ENCODE measurements at places on chromosomes 13 and 19. TPM values are rescaled to one million over a fixed set of nuclear protein-coding genes. Genes with fewer than 3 reads are reported as not detected.

GRCh38 chr19:16213076-16213475, 15.4 kb downstream of the AP1M1 start:
- DNase-seq: no peak

DNA sequence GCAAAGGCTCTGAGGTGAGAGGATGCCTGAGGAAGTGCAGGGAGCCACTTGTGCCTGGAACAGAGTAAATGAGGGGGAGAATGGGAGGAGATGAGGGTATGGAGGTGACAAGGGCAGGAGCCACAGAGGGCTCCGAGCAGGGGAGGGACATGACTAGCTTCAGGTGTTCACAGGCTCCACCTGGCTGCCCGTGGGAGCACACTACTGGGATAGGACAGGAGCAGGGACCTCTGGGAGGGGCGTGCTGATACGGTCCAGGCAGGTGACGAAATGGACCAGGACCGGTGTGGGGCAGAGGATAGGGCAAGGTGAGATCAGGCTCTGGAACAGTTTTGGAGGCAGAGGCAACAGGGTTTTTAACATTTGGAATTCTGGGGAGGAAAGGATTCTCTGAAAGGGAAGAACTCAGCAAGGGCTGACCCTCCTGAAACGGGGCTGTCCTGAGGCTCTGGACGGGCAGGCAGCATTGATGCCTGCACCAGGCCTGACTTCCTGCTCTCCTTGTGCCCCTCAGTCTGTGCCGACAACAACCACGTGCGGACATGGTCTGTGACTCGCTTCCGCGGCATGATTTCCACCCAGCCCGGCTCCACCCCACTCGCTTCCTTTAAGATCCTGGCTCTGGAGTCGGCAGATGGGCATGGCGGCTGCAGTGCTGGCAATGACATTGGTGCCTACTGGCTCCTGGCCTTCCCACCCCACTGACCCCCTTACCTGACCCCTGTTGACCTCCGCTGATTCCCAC, 11.6 kb downstream of the SHKBP1 start:
- no peak for DNase-seq

- no peak for DNase-seq
These were observed 22.3 kb downstream of the ZSWIM9 start for GRCh38 chr19:48192750-48193149.

DNA sequence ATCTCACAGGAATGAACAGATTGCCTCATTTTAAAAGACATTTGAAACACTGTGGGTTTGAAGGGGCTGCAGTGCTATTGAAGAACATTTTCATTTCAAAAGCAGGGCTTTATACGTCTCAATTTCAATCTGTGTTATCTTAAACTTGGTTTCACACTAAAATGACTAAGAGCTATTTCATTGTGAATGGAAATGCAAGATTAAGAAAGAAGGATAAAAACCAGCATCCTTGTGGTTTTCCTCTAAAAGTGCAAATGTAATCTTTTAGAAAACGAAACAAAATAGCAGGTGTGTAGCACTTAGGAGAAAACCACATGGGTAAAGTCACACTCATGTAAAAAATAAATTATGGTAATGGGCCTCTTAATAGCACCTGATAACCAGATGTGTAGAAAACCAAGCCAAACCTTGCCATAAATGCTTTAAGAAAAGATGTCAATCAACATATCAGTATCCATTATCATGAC, 397.7 kb downstream of the GPC6 start:
- DNase-seq: no peak

DNA sequence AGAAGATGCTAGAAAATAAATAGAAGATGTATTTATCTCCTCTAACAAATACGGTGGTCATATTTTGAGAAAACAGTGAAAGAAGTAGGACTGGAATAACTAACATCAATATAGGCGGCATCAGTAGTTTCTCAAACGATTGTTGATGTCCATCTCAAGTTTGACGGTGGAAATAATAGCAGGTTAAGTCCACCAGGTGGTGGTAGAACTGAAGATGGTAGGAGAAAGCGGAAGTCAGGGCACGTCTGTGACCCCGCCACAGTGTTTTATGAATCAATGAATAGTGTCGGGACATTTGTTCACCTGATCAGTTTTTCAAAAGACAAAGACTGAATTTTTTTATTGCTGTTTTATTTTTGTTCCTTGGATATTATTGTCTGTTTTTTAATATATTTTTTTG, 706.4 kb upstream of the SLC10A2 start:
- DNase-seq: no peak

- no peak for DNase-seq
These were observed 44.9 kb downstream of the C13orf46 start for GRCh38 chr13:113928685-113929627.

DNA sequence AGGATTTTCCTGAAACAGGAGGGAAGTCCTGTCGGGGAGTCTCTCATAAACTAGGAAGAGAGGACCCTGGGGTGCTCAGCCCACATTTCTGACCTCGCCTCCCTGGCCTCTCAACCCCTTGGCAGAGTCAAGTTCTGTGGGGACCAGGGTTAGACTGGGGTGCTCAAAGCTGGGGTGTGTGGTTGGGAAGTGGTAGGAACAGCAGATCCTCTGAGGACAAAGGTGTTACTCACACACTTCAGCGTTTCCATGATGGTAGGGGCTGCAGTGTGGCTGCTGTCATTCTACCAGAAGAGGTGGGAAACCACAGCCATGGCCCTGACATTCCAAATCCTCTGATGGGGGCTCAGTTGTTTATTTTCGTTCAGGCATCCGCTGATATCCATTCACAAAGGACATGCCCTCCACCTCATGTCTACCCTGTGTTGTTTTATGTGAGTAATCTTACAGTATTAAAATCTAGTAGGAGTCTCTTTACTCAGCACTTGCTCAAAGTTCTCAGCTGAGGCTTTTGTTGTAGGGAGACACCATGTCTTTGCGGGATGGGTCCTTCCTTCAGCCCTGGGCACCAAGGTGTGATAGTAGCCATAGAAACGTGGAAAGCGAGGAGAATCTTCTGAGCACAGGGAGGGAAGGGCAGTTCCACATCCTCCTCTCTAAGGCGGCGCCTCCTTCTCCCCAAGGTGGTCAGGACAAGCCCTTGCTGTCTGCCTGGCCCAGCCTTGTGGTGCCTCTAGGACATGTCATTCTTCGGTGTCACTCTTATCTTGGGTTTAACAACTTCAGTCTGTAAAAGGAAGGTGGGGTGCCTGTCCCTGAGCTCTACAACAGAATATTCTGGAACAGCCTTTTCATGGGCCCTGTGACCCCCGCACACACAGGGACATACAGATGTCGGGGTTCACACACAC, 1.5 kb downstream of the KIR2DL3 start:
- DNase-seq: no peak

DNA sequence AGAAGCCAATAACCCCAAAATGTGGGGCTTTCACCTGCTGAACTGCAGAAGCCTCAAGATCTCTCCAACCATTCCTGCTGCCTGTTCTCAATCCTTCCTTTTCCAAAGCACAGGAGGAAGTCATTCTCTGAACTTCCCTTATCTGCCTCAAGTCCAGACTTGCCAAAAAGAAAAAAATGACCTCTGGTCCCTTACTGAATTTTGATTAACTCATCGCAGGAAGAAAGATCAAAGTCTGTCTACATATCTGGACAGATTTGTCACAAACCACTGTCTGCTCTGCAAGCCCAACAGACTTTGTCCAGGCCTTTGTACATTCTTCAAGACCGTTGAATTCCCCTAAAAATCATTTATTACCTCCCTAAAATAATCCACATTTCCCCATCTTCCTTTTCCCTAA, 126.5 kb upstream of the NBEA start:
- DNase-seq: no peak

DNA sequence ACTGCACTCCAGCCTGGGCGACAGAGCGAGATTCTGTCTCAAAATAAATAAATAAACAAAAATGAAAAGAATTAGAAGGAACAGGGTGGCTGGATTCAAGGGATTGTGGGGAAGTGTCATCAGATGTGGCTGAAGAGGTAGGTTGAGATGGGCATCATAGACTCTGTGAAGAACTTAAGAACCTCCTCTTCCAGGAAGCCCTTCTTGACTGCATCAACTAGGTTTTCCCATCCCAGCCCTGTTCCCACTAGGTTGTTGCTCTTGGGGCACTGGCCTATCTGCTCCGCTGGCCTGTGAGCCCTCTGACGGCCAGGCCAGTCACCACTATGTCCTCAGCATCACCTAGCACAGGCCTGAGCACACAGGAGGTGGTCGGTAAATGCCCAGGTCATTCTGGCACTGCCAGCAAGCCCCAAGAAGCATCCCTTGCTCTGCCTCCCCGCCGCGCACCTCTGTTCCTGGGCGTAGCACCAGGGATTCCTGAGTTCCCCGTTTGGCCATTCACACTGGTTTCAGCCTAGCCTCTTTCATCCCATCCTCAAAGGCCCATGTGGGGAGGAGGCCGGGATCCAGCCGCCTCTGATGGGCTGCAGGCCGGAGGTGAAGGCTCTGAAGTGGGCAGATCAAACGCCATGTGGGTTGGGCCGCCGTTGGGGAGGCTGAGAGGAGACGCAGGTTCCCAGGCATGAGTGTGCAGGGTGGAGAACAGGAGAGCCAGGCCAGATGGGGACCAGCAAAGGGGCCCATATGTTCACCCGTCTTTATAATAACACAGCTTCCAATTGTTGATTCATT, 27.6 kb upstream of the SLC1A5 start:
- DNase-seq: no peak

GRCh38 chr19:1811942-1812425, at the start of gene ATP8B3:
ATP8B3 (minus strand) TSS chr19:1812276; CDS start chr19:1811736, 540 bp downstream.
- DNase-seq: peak; percentile 52

DNA sequence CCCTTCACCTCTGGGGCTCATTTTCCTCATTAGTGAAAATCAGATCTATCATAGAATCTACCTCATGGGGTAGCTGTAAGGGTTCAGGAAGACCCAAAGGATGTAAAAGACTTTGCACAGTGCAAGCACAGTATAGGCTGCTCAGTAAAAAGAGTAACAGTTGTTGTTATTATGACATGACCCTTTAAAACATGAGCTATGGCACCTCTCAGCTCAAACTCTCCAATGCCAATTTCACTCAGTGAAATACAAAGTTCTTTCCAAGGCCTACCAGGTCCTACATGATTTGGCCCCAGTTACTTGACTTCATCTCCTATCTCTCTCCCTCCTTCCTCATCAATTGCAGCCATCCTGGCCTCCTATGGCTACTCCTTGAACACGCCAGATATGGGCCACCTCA, 4.9 kb downstream of the SMG9 start:
- no peak for DNase-seq

DNA sequence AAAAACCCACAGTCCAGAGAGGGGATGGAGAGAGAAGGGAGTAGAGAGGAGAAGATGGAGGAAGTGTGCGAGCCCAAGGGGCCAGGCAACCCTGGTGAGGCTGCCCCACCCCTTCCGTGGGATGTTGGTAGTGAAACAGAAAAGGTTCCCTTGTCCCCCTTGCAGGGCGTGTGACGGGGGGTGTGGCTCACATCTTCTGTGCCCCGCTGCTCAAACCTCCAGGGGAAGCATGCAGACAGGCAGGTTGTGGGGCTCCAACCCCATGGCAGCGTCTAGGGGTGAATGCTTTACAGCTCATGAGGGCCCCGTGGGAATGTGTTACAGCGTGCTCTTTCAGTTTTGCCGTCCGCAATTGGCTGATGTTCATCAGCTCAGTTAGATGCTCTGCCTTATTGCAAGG, 14.7 kb upstream of the EVI5L start:
- no peak for DNase-seq

DNA sequence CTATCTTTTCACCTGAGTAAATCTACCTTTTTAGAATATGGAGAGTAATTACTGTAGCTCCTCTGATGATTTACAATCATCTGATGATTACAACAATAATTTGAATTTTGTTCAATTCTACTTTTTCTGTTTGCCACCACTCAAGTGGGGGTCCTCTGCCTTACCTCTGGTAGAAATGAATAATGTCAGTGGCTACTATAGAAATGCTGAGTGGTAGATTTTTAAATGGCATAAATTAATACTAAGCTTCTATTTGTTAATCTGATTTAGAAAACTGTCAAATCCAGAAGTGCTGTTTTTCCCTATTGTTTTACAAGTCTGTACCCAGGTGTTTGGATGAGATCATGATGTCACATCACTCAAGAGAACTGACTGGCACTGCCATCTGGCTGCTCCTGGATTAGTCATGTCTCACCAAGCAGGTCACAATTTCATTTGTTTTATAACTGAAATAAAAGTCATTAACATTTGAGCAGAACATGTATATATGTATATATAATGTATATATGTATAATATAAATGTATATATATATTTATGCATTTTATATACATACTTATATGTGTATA, 494.8 kb downstream of the TBC1D4 start:
- no peak for DNase-seq

GRCh38 chr13:51317262-51317661, 22.2 kb upstream of the SERPINE3 start:
- DNase-seq: no peak

- DNase-seq: no peak
These were observed 1518.2 kb upstream of the PCDH20 start for GRCh38 chr13:62933809-62934208.

The C1QTNF9 gene
- not detected for total RNA-seq

The NALCN gene
- total RNA-seq: not detected

The ATP4A gene
- not detected for total RNA-seq

The AKT2 gene
- 180 TPM for total RNA-seq

The JSRP1 gene
- 1.5 TPM for total RNA-seq

The ZNF829 gene
- 9.8 TPM for total RNA-seq

The SIGLEC8 gene
- not detected for total RNA-seq

The CAMSAP3 gene
- total RNA-seq: 0.19 TPM

The STXBP2 gene
- total RNA-seq: 220 TPM

The COL4A1 gene
- not detected for total RNA-seq

The RDH8 gene
- not detected for total RNA-seq

The KLK15 gene
- total RNA-seq: not detected

The PRR22 gene
- 6.6 TPM for total RNA-seq

Measured in CD4-positive, alpha-beta memory T cell (primary cell).